ENCODE measurements at places on chromosomes 1 and 21.
A peak's percentile ranks its signal among the peaks of the same experiment; 100 is the strongest.

- DNase-seq = no peak
Measured at GRCh38 chr1:58035523-58035922, 511.0 kb downstream of the OMA1 start.

DNA sequence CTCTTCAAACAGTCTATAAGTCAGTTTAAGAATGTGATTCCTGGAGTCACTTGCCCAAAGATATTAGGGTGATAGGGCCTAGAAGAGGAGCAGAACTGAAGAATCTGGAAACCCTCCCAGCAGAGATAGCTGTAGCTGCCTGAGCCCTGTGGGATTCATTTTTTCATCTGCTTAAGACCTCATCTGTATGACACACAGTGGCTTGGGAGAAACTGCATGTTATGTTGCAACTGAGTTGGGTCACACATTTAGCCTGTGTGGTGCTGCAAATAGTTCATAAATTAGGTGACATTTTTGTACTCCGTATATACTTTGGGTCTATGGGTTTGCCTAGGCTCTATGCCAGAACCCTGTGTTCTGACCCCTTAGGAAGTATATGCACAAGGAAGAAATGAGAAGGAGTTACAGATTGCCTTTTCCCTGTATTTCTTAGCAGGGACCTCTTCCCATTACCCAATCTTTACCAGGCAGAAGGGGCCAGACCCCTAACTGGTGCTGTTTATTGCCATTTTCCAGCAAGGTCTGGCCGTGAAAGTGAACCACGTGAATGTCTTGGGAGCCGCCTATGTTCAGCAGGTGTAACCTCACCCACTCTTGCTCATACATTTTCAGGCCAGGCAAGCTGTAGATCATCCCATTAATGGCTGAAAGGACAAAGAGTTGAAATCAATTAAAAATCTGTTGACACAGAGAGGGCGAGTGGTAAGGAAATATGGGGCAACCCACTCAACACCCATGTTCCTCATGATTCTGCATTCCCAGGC is 41.9 kb upstream of the SLC19A2 start:
- no peak for DNase-seq

- DNase-seq = no peak
Measured at GRCh38 chr1:219549215-219549614, 63.7 kb downstream of the ZC3H11B start.

GRCh38 chr1:207328004-207328403 is 6.5 kb downstream of the CD55 start:
- DNase-seq = no peak

GRCh38 chr1:147853391-147853790 is 49.2 kb upstream of the GJA8 start:
- DNase-seq = no peak

DNA sequence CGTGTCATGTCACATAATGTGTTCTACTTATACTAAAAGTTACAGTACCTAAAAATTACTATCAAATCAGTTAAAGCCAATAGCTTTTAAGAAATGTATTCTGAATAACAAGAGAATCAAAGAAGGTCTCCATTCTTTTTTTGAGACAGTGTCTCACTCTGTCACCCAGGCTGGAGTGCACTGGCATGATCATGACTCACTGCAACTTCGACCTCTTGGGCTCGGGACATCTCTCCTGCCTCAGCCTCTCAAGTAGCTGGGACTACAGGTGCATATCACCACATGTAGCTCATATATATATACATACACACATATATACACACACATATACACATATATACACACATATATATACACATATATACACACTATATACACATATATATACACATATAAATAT is 20.1 kb downstream of the COP1 start:
- DNase-seq = no peak

DNA sequence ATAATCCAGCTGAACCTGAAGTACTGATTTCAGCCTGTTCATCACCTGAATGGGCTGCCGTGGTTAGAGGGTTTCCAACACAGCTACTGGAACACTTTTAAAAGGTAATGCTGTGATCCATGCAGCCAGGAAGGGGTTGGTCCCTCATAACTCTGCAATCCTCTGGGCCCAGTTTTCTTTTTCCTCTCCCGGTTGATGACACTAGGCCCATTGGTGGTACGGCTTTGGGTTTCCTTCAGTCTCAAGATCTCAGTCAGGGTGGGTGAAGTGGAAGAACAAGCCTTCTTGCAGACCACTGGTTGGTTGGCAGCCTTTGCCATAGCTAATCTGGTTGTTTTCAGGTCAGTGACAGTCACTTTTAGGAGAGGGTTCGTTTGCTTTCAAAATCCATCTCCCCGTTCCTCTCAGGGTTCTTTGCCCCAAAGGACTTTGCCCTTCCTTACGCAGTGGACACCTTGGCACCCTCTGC is 502 bp upstream of the SLC35A3 start:
- DNase-seq = peak; percentile 3

DNA sequence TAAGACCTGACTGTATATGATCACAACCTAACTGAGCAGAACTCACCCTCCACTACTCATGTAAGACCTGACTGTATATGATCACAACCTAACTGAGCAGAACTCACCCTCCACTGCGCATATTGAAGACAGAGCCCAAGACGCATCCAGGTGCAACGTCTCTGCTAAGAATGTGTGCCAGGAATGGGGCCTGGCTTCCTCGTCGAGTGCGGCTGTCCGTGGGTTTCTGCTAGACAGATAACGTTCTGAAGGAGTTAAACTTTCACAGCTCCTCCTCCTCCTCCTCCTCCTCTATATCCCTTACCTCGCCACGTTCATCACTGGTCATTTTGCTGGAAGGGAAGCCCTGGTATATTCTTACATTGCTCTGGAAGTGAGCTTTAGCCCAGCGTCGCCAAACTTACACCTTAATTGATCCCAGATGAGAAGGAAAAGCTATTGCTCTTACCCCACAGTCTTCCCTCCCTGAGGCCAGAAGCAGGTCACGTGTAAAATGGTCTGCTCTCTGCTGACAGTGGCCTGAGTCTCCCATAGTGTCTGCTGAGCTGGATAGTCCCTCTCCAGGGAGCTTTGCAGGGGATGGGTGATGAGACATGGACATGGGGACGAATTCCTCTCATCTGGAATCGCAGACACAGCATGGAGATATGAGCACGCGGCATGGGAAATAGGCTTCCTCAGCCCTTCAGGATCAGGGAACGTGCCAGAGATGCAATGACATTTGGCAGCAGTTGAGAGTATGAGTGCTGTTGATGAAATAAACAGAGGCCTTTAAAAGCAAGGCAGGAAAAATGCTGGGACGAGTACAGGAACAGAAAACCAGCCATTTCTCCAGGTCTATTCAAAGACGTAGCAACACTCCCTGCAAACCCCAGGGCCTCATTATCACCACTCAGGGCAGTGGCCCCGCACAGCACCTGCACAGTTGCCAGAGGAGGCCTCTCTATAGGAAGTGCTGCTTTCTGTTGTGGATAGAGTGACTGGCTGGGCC is 528.1 kb downstream of the KIF26B start:
- DNase-seq = no peak

DNA sequence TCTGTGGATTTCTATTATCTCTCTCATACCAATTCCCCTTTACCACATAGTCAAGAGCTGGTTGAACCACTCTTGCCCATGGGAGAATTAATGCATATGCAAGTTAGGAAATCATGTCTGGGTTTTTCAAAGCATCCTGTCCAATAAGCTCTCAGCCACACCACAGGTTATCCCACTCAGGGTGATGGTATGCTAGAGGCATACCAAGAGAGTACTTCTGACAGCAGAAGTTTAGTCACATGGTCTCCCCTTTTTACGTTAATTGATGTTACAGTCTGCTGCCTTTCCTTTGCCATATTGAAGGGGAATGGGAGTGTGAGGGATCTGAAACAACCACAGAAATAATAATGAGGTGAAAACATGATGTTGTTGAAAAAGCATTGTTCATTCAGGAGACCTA is 135.8 kb upstream of the PBX1 start:
- DNase-seq = no peak

GRCh38 chr1:155226910-155227260 is 18.4 kb downstream of the MTX1 start:
- peak; percentile 30 for DNase-seq

DNA sequence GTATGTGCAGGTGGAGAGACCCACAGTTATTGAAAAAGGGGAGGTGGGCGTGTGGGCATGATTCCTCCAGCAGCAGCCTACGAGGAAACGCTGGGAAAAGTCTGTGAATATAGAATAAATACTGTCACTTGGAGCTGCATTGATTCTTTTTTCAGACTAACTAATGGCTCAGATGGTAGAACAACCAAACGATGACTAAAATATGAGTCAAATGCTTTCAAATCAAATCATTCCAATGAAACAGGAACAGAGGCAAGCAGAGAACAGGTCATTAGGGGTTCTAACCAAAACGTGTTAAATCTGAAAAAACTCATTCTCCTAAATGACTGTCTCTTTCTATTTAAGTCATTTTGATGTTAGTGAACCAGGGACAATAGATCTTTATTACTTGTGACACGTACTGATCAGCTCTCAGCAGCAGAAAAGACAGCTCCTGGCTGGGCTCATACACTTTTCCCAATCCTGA is 35.1 kb upstream of the SEC16B start:
- no peak for DNase-seq

DNA sequence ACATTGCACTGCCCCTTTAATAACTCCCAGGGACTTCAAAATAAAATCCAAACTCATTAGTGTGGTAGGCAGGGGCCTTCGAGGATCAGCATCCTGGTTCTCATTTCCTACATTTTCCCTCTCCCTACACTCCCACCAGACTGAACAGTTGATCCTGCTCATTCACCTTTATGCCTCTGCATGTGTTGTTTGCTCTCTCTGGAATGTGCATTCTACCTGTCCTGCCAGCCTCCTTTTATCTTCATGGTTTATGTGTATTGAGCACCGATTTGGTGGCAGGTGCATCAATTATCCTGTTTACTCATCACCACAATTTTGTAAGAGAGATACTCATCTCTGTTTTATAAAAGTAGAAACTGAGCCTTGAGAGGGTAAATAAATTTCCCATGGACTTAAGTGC is 125.0 kb downstream of the ADSS2 start:
- no peak for DNase-seq

DNA sequence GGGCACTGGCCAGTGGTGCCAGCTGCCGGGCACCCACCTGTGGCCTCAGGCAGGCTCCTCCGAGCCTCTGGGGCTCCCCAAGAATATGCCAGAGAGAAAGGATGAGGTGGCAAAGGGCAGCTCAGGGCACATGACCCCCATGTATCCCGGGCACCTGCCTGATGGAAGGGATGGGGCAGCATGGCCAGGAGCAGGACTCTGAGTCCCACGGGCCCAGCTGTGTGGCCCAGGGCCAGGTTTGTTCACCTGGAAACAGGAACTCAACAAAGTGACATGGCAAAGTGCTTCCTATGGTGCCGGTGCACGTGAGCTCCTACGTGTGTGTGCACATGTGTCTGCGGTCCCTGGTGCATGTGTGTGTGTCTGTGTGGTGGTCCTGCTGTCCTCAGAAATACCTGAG is 9.5 kb upstream of the GPR153 start:
- DNase-seq = no peak

DNA sequence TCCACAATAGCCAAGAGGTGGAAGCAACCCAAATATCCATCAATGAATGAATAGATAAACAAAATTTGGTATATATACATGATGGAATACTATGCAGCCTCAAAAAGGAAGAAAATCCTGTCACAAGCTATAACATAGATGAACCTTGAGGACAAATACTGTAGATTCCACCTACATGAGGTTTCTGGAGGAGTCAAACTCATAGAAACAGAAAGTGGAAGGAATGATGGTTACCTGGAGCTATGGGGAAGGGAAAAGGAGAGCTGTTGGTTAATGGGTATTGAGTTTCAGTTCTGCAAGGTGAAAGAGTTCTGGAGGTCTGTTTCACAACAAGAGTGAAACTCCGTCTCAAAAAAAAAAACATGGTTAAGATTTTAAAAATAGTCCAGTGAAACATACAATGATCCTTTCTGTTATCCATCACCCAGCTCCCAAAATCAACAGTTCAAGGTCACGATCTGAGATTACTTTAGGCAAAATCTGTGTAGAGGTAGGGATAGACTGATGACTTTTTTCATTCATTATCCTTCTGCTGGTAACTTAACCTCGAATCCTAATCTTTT is 80.8 kb upstream of the HNRNPU start:
- DNase-seq = no peak

DNA sequence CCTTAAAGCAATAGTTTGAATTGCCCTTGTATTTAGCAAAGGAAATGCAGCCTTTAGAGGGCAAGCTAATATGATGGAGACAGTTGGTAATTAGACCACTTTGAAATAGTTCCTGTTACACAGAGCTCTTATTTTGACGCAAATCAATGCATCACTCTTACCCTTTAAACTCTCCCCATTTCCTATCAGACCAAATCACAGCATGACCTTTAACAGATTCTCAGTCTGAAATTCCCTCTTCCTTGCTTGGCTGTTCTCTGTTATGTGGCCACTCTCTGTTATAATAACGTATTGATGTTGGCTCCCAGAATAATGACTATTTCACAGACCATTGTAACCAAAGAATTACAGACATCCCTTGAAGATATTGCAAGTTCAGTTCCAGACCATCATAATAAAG is 66.9 kb upstream of the NGF start:
- no peak for DNase-seq

GRCh38 chr1:168112673-168113305 is 23.9 kb downstream of the GPR161 start:
- peak; percentile 40 for DNase-seq

- DNase-seq = no peak
Measured at GRCh38 chr21:39204134-39204533, 20.9 kb upstream of the PSMG1 start.

DNA sequence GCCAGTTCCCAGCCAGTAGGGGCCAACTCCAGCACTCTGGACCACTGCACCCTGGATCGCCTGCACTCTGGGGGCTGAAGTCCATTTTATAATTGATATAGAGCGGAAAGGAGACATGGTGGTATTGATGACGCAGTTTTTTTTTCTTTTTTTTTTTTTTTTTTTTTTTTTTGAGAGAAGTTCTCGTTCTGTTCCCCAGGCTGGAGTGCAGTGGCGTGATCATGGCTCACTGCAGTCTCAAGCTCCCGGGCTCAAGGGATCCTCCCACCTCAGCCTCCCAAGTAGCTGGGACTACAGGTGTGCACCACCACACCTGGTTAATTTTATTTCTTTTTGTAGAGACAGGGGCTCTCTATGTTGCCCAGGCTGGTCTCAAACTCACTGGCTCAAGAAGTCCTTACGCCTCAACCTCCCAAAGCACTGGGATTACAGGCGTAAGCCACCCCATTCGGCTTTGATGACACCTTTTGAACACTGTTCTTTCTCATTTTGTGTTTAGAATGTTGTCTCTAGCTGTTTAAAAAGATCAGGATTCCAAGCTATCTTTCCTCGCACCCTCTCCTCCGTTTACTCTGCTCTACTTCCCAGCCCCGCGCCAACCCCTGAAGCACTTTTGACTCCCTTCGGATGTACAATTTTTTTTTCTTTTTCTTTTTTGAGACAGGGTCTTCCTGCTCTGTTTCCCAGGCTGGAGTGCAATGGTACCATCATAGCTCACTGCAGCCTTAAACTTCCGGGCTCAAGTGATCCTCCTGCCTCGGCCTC is 960 bp downstream of the MX2 start:
- DNase-seq = no peak

GRCh38 chr1:181126289-181126688 is 37.8 kb downstream of the IER5 start:
- no peak for DNase-seq
